HS-5 (cell line): ENCODE measurements at places on chromosomes 11 and 22.

DNA sequence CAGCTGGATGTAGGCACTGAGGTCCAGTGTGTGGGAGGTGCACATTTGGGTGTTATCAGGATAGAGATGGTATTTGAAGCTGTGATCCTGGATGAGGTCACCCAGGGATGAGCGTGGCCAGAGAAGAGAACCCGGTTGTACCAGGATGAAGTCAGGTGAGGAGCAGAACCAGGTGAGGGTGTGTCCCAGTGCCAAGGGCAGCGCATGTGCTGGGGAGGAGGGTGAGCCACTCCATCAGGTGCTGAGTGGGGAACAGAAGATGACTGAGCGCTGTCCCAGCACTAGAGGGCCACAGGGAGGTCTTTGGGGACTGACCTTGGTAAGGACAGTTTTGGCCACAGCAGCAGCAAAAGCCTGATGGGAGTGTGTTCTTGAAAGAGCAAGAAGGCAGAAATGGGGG is 2.7 kb downstream of the ARL2 start:
- DNase-seq = no peak

DNA sequence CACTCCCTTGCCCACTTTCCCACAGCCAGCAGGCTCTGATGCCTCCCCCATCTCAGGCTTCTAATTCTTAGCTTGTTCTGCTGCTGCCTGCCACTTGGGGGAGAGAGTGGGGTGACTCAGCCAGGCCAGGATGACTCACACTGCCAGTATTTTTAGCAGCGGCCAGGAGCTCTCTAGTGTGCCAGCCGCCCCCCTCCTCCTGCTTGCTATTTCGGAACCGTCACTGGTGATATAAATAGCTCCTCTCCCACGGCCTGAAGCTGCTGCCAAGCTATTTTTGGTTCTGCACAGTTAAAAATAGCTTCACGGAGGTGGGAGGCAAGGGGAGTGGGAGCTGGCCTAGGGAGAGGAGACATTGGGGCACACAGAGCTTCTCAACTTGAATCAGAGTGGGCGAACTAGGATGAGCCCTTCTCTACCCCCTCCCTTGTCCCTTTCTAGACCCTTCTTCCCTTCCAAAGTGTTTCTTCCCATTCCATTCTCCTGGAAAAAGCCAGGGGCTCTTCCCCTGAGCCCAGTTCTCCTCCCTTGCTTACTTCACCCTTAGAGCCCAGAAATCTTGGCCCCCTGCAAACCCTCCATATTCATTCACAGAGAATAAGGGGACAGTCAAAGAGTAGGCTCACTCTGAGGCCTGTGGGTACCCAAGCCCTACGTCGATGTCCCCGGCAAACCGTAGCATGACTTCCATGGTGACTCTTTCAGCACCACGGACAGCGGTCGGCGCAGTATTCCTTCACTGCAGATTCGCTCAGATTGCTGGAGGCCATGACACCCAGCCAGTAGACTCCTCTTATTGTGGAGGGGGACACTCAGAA is 2.5 kb upstream of the NPAS4 start:
- peak; percentile 73 for DNase-seq

GRCh38 chr11:61536676-61537270 is 28.2 kb downstream of the LRRC10B start:
- no peak for DNase-seq

GRCh38 chr22:36461665-36462649 is 19.5 kb downstream of the TXN2 start:
- no peak for DNase-seq

DNA sequence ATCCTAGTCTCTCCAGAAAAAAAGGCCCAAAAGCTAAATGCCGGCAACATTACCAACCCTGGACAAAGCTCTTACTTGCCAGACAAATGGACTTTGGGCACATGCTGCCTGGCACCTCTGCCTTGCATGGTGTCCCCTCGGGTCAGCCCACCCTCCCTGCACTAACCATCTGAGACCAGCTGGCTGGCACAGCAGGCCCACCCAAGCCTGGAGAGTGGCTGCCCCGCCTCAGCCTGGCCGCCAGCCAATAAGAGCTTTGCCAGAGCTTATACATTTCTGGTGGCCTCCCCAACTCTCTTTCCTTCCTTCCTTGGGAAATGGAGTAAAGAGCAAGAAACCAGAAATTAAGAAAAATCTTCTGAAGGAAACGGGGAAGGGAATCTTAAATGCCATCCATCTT is 24.5 kb downstream of the MCHR1 start:
- DNase-seq = no peak

- DNase-seq = no peak
Measured at GRCh38 chr11:114025329-114025907, 34.1 kb upstream of the ZBTB16 start.

DNA sequence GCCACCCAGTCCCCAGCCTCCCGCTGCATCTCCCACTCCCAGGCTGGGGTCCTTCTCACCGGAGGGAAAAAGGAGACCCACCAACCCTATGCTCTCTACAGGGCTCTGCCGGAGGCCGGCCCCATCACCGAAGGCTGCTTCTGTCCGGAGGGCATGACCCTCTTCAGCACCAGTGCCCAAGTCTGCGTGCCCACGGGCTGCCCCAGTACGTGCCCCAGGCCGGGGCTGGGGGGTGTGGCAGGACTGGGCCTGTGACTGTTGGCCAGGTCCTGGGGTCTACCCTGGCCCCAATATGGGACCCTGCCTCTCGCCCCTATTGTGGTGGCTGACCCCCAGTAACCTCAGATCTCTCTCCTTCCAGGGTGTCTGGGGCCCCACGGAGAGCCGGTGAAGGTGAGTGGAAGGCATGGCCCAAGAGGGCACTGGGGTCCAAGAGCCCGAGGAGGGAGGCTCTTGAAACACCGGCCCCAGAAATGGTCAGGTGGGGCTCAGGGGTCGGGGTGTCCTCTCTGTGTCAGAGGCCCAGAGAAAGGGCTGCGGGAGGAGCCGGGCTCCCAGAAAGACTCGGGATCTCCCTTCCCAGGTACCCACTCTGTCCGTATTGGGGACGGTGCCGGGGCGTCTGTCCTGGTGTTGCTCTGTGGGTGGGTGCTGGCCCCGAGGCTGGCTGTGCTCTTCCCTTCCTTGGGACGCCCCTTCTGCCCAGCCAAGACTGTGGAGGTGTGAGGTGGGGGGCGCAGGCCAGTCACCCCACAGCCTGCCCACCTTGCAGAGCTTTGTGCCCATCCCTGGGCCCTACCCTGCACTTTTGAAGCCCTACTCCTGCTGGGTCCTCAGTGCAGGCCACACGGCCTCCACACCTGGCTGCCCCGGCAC is 26.1 kb upstream of the MUC5B start:
- no peak for DNase-seq

- DNase-seq = no peak
Measured at GRCh38 chr11:65546217-65546958, 11.8 kb downstream of the LTBP3 start.

- no peak for DNase-seq
Measured at GRCh38 chr22:49322861-49323622, 504.6 kb downstream of the BRD1 start.
